ENCODE measurements at places on chromosomes 2 and 18. TPM values are rescaled to one million over a fixed set of nuclear protein-coding genes. Genes with fewer than 3 reads are reported as not detected.

- DNase-seq: no peak
Measured at GRCh38 chr2:164073101-164074074, 337.6 kb upstream of the FIGN start.

The BOK gene
- total RNA-seq: 48.4 TPM

- DNase-seq: no peak
Measured at GRCh38 chr18:22020867-22021370, 148.5 kb upstream of the GATA6 start.

GRCh38 chr2:3193443-3194330 is 183.9 kb downstream of the EIPR1 start:
- DNase-seq: no peak

DNA sequence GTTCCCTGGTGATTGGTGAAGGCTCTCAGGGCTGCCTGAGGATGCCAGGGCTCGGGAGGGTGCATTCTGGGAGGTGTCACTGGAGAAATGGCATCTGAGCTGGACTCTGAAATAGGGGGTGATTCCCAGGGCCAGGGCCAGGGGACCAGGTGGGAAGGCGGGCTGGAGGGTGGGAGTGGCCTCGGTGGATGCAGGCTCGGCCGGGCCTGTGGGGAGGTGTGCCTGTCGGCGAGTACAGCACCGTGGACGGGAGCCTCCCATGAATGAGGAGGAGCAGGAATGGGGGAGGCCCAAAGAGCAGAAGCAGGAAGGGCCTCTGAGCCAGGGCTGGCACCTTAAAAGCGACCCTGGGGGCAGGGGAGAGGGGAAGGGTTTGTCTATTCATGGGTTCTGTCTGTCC is 116.8 kb downstream of the GBX2 start:
- no peak for DNase-seq

GRCh38 chr2:117858892-117859531 is 44.5 kb downstream of the DDX18 start:
- no peak for DNase-seq

DNA sequence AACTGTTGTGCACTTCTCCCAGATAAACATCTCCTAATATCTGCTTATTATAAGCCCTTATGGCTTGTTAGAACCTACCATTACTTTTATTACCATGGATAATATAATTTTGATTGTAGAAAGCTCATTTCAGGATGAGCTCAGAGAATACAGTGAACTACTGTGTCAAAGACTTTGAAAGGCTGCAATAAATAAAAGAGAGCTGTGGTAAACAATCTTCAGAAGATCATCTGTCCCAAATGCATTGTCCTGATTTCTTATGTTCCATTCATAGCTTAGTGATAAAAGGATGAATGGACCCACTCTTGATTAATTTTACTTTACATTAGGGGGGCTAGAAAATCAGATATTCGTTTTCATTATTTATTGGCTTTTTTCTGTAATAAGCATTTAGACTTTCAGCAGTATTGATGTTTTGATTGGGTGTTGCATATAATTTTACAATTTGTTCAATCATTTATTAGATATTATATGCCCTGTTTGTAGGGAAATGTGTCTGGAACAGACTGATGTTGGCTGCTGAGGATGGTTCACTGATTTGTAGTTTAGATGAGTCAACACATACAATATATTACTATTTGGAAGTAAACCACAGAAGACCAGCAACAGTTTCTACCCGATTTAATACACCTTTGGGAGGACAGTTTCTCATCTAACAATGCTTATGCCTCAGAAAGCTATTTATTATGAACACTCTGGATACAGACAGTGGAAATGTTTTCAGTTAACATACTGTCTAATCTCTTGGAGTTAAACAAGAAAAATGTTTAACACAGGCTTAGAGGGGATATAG is 147.2 kb downstream of the TMEFF2 start:
- DNase-seq: no peak

DNA sequence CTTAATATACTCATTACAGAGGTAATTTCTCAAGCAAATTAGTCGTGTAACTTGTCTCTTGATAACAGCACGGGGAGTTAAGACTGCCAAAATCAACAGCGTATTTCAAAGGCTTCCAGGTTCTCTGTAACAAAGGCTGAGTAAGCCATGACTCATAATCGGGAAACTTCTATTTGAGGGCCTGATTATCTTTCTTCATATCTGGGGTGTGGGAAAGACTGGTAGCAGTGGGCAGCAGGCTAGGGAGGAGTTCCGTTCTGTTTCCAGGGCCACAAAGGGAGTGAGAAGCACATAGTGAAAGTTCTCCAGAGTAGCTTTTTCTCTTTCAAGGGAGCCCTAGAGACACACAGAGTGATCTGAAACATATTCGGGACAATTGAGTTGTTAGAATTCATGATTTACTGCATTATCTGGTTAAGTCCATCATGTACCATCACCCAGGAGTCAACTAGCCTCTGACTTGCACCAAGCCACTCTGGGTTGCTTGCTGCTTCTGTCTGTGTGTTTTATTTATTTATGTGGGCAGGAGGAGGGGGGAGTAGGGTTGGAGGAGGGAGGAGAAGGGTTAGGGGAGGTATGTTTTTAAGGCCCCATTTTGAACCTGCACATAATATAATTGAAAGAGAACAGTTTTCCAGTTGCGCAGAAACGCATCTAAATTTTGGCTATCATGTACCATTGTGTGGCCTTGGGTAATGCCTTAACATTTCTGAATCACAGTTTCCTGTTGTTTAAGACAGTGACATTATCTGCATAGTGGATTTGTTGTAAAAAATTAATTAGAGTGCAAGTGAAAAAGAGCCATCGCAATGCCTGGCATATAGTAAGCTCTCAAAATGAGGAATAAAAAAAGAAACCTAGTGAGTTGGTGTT is 80.5 kb upstream of the ITPRID2 start:
- no peak for DNase-seq

The CERKL gene
- 1.3 TPM for total RNA-seq

GRCh38 chr2:61327173-61327572 is 143.7 kb downstream of the USP34 start:
- no peak for DNase-seq

DNA sequence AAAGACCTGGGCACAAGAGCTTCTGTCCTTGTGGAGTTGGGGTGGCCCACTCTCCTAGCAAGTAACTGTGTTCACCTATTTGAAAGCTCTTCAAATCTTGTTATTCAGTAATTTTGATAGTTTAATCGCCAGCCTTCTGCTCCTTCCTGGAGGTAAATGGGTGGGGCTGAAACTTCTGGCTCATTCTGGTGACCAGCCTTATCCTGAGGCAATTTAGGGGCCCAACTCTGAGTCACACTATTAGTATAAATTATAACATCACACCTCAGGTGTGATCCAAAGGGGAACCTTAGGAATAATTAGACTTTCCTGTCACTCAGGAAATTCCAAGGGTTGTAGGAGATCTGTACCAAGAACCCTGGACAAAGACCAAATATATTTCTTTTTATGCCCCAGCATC is 255.8 kb upstream of the RGPD4 start:
- DNase-seq: no peak

- DNase-seq: no peak
Measured at GRCh38 chr18:39191058-39191457, 1625.5 kb upstream of the CELF4 start.

DNA sequence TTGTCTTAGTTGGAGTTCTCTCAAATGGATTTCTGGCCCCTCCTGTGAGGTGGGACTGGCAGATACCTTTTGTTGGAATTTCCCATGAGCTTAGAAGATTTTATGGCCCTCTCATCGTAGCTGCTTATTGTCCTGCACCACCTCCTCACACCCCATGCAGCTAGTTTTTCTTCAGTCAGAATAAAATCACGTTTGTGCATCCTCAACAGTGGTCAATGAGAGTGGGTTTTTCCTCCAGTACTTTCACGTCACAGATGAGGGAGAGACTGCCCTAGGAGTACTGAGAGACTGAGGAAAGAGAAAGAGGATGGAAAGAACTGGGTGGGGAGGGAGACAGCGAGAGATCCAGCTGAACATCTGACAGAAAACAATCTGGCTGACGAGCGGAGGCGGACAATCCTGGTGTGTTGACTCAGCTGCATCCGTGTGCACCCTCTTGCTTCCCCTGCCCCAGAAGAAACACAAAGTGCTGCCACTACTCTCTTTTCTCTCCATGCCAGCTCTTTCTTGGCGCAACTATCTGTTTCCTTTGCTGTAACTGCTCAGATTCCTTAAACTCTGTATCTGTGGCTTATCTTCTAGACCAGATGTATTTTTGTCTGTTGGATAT is 7.4 kb downstream of the RAPGEF4 start:
- no peak for DNase-seq

GRCh38 chr2:38146907-38147307 is 71.0 kb upstream of the CYP1B1 start:
- no peak for DNase-seq

- DNase-seq: no peak
Measured at GRCh38 chr2:154132827-154133226, 261.1 kb downstream of the GALNT13 start.

DNA sequence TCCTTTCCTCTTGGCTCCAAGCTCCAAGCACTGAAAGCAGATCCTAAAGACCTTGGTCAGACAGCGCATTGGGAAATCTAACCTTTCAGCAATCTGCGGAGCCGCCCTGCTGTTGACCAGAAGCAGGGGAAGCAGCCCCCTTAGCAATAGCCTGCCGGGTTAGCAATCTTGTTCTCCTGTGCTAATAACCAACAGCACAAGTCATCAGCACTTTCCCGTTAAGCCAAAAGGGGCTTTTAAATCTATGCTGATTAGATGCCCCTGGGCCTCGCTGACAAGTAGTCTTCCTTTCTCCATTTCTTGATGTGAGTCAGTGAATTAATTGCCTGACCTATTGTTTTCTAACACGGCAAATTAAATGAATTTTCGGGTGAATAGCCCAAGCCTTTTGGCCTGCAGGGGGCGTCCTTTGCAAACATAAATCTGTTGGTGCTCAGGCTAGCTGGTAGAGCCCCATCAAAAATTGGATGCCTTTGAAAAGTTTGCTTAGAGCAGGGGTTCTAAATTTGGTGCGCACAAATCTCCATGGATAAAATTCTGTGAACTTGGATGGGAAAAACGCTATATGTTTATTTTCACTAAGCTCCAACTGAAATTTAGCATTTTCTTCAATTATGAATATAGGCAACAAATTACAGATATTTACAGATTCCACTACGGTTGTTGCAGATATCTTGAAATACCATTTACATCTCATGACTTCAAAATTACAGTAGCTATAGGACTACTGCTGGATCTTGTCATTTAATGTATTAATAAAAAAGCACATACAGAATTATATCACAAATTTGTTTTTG is 24.6 kb downstream of the MAIP1 start:
- peak; percentile 78 for DNase-seq

The SPATA3 gene
- not detected for total RNA-seq

DNA sequence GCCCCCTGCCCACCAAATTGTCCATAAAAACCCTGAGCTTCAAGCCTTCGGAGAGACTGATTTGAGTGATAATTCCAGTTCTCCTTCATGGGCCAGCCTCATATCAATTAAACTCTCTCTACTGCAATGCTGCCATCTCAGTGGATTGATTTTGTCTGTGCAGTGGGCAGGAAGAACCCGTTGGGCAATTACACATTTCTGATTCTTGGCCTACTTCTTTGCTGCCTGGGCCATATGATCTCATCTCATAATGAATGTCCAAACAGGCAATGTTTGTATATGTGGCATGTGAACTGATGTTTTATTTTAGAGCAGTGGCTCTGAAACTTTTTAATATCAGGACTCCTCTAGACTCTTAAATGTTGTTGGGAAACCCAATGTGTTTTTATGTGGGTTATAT is 101.2 kb upstream of the SLC38A11 start:
- DNase-seq: no peak

The C2orf72 gene
- total RNA-seq: 90.3 TPM

DNA sequence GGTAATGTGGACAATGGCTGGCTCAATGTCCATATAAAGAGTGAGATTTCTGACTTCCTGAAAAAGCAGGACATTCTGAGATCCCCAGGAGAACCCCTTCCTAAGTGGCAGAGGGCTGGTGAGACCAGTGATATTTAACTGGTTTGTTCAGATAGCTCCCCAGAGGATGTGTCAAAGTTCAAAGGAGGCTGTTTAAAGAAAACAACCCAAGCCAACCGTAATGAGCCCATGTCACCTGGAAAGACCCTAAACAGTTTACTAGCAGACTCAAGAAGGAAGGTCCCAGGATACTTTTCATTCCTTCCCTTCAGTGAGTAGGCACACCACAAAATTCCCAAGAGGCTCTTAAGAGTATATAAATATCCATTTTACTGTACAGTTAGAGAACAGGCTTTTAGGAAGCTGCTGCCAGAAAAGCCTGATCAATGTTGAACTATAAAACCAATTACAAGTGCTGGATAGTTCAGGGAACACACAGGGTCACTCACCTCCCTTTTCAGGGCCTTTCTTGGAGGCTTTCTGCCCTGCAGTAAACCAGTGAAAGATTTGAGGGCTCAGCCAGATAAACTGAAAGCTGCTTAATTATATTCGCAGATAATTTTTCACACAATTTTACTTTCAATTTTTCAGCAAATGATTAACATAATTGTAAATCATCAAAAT is 293.5 kb downstream of the ASXL3 start:
- DNase-seq: no peak

DNA sequence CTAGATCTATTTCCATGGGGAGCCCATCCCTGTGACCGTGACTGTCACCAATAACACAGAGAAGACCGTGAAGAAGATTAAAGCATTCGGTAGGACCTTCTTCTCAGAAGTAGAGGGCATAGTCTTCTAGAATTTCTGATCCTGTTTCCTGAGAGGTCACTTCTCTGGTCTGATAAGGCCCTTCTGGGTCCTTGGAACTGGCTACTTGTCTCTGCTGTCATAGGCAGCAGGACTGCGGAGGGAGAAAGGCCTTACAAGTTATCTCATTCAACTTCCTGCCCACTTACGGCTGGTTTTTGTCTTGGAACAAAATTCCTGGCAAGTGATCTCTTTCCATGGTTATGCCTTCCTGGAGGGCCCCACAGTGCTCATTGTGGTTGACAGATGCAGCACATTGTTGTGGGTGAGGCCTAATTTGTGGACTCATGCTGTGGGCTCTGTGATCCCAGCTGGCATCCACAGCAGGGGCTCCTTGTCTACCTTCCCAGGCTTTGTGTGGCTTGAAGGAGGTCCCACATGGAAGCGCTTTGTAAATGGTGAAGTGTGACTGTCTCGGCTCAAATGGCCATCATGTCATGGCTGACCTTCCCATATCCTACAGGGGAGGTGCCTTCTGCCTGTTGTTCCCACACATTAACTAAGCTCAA is 22.0 kb downstream of the SAG start:
- no peak for DNase-seq

- DNase-seq: peak; percentile 29
Measured at GRCh38 chr2:70686577-70687460, 81.2 kb downstream of the ADD2 start.

The NAT8 gene
- total RNA-seq: not detected

DNA sequence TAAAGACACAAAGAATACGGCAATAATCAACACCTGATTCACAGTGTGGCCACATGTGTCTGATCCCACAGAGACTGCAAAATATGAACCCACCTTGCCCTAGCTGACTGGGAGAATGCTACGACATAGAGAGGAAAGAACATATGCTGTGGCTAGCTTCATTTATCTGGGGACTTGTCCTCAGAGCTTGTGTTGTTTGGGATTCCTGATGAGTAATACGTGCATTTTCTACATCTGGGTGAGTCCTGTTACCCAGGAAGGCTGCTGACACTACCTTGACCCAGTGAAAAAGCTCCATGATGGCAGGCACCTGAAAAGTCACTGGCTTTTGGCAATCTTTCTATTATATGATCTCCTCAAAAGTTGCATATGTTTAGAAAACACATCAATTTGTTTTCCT is 427.7 kb upstream of the LYPD1 start:
- no peak for DNase-seq

All from dorsolateral prefrontal cortex (tissue), 122 donors.